ENCODE measurements at places on chromosomes 1 and 21. TPM values are rescaled to one million over a fixed set of nuclear protein-coding genes. Genes with fewer than 3 reads are reported as not detected.

CADM3 gene
- 1.1 TPM for polyA plus RNA-seq

EPHA2 gene
- polyA plus RNA-seq: 28.2 TPM

SAMD13 gene
- 8.4 TPM for polyA plus RNA-seq

DAB1 gene
- polyA plus RNA-seq: 1.2 TPM

DNA sequence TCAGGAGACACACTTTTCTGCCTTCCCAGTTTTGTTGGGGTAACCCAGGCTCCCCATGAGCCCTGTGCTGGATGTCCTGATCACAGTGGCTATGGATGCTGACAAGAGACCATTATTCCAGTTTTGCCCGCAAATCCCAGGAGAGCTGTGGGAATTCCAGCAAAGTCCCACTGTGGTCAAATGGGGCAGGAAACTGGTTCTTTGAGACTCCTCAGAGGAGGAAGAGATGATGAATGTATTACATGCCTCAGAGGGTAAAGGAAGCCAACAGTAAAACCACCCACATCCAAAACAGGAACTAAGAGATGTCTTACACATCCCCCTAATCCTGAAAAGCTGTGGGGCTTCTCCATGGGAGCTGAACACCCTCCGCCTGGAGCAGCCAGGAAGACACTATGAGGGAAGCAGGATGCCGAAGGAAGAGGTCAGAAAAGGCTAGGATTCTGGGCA, 12.8 kb upstream of the MPZL1 start:
- peaks cover 8% of the 10 kb centered on the region for H3K4me1 ChIP-seq
- no peak overlapping the region for H3K4me3 ChIP-seq
- H3K27ac ChIP-seq: no peak overlapping the region
- no peak for DNase-seq
- H3K27me3 ChIP-seq: no peaks in the 10 kb centered on the region

DNA sequence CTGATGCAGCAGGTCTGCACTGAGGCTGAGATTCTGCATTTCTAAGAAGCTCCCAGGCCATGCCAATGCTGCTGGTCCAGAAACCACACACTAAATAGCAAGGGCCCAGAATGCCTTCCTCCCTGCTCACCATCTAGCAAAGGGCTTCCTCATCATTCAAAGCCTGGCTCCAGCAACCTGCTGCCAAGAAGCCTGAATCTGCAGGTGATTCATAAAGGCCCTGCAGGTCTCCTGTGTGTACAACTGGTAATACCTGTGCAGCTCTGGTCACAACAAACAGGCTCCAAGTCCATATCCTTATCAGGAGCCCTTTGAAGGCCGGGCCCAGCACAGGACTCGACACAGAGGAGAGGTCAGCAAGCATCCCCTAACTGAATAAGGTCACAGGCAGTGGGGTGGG, 26.7 kb downstream of the GLIS1 start:
- no peak for DNase-seq
- H3K4me1 ChIP-seq: no peaks in the 10 kb centered on the region
- no peaks in the 10 kb centered on the region for H3K27me3 ChIP-seq
- no peak overlapping the region for H3K4me3 ChIP-seq
- H3K27ac ChIP-seq: no peak overlapping the region

DNA sequence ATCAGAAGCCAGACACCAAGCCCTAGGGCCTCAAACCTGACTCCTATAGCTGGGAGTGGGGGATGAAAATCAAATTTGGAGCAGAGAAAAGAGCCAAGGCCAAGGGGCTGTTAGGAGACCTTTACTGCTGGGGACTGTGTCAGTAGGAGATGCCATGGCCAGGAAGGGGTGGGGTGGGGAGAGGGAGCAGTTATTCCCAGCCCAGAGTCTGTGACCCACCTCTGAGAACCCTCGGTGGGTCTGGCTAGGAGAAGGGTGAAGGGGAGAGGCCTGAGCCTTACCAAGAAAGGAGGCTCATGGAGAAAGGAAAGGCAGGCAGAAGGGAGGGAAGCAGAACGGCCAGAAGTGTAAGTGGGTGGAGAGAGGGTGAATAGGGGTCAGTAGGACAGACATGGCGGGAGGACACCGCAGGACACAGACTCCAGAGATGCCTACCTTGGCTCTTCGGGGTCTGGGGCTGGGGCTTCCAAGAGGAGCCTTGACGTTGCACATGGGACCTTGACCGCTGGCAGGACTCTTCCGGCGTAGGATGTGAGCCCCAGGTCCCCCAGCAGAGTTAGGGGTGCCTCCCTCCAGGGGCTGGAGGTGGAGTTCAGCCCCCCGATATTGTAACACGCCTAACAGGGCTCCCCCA, 1.2 kb downstream of the ADAMTS4 start:
- H3K27ac ChIP-seq: peak overlapping the region; percentile 75
- H3K4me3 ChIP-seq: peak overlapping the region; percentile 9
- no peaks in the 10 kb centered on the region for H3K27me3 ChIP-seq

DNA sequence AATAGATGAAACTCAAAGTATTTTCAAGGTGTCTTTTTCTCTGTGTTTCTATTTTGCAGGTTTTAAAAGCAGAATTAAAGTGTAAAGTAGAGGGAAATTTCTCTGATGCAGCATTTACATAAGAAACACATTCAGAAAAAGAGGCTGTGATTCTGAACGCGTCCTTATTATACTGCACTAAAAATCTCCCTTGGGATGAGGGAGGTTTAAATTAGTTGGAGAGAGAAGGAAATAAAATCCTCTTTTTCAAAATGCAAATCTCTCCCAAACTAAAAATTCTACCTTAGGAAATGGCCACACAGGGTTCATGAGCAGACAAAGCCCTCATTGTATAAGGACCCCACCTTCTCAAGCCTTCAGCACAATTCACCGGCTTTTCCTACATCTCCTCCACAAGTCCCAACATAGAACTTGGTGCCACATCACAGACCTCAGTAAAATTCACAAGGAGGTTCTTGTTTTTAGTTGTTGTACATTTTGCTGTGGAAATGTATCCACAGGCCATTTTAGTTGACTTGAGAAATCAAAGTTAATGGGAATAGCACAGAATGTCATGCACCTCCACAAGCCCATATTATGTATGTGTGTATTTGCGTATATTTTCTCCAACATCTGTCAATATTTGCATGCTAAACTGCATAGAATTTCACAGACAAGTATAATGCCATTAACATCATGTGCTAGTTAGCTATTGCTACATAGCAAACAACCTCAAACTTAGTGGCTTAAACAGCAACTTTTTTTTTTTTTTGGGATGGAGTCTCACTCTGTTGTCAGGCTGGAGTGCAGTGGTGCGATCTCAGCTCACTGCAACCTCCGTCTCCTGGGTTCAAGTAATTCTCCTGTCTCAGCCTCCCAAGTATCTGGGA, 59.8 kb downstream of the MAB21L3 start:
- no peak for DNase-seq
- H3K27ac ChIP-seq: no peak overlapping the region
- H3K36me3 ChIP-seq: no peaks in the 10 kb centered on the region
- H3K27me3 ChIP-seq: peaks cover 10% of the 10 kb centered on the region
- H3K4me1 ChIP-seq: peaks cover 10% of the 10 kb centered on the region

DNA sequence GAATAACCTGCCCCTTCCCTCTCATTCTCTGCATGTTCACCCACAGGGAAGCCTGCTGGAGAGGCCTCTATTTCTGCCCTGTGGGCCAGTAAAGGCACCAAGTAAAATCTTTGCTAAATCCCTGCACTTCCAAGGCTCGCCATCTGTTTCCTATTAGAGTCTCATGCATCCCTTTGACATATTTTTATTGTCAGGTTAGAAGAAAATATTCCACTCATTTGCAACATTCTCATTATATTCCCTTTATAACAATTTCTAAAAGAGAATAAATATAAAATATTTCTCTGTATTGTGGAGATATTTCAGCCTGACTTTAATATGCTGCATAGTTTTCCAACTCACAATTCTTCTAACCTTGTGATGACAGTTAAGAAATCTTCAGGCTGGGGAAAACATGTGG, 340.4 kb upstream of the VAMP3 start:
- no peak for DNase-seq
- H3K4me3 ChIP-seq: no peak overlapping the region
- no peaks in the 10 kb centered on the region for H3K27me3 ChIP-seq
- H3K27ac ChIP-seq: no peak overlapping the region

DNA sequence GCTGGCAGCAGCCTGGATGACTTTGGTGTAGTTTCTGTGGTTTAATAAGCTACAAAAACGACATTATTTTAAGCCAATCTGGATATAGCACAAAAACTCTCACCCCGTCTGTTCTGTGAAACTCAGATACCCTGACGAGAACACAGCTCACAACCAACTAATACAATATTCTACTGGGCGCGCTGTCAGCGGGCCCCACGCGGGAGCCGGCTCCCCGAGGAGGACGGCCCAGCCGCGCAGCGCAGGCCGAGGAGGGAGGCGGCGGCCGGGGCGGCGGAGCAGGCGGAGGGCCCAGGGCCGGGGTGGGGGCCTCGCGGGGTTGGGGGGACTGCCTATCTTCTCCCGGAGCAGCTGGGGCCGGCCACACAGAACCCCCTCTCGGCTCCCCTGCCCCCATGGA, 87.2 kb upstream of the POU3F1 start:
- DNase-seq: no peak
- no peaks in the 10 kb centered on the region for H3K36me3 ChIP-seq
- peaks cover 25% of the 10 kb centered on the region for H3K27me3 ChIP-seq
- no peak overlapping the region for H3K4me3 ChIP-seq

DNA sequence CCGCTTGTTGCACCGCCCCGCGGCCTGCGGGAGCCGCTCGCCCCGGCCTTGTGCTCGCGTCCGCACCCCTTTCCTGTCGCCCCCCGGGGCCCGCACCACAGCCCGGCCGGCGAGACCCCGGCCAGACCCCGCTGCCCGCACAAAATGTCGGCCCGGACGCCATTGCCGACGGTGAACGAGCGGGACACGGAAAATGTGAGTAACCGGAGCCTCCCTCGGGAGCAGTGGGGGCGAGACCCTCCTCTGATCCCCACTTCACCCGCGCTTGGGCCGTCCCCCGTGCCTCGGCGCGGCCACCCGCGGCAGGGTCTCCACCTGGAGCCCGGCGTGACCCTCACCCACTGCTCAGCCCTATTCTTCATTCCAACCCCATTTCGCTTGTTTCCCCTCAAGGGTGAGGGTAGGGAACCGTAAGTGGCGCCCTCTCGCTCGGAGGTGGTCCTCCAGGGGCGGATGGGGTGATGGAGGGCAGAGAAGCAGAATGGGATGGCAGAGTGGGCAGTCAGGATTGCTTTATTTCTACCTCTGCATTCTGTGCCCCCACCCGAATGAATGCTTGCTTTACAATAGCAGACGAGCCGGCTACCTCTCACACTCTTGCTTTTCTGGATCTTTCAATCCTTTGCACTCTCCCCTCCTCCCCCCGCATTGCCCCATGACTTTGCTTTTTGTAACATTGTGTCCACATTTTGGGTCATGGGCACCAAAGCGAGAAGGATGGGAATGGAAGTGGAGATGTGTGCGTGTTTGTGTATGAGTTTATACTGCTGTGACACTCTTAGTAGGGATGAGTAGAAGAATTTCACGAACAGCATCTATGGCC, 954 bp downstream of the MARK1 start:
- H3K27ac ChIP-seq: peak overlapping the region; percentile 55
- H3K27me3 ChIP-seq: peaks cover 20% of the 10 kb centered on the region
- H3K4me1 ChIP-seq: no peaks in the 10 kb centered on the region
- peak overlapping the region; percentile 55 for H3K4me3 ChIP-seq

DNA sequence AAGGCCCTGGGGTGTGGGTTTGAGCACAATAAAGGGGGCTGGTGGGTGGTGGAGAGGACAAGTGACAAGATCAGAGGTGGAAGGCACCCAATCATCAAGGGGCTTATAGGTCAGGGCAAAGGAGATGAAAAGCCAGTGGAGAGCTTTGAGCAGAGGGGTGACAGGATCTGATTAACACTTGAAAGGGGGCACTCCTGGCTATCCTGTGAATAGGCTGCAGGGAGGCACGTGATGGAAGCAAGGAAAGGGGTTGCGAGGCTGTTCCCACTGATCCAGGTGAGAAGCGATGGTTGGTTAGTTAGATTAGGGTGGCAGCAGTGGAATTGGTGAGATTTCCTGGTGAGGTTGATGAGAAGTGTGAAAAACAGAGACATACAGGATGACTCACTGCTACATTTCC, 80.6 kb downstream of the WLS start:
- no peaks in the 10 kb centered on the region for H3K27me3 ChIP-seq
- DNase-seq: no peak
- H3K4me3 ChIP-seq: no peak overlapping the region
- H3K36me3 ChIP-seq: no peaks in the 10 kb centered on the region
- no peak overlapping the region for H3K27ac ChIP-seq

DNA sequence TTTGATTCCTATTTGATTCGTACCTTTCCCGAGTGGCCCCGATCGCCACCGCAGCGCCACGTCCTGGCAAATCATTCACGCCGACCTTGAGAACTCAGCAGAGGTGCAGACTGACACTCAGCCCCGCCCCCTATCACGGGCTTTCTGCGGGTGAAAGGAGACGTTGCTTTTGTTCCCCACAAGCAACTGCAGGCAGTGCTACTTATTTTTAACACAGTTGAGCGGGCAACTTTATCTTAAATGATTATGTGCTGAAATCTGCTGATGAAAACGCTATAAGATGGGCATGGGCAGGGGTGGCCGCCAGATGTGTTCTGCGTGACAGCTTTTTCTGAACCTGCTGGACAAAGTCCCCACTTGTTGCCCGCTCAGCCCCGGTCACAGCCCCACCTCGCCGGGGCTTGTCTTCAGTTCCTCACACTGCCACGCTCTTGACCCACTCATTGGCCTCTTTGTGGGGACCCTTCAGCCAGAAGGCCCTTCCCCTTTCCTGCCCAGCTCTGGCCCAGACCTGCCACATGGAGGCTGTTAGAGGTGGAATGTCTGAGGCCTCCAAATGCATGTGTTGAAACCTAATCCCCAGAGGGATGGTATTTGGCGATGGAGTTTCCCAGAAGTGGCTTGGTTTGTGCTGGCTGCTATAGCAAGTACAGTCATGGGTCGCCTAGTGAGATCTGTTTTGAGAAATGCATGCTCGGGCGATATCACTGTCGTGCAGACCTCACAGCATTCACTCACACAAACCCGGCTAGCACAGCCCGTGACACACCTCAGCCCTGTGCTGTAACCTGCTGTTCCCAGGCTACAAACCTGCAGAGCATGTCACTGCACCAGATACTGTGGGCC, 15.7 kb upstream of the PDXK start:
- no peaks in the 10 kb centered on the region for H3K36me3 ChIP-seq
- peaks cover 14% of the 10 kb centered on the region for H3K4me1 ChIP-seq
- H3K27me3 ChIP-seq: no peaks in the 10 kb centered on the region
- no peak overlapping the region for H3K4me3 ChIP-seq
- DNase-seq: peak; percentile 41
- H3K27ac ChIP-seq: no peak overlapping the region

GRCh38 chr1:115702959-115703358, 61.2 kb downstream of the VANGL1 start:
- no peak for DNase-seq
- H3K4me3 ChIP-seq: no peak overlapping the region
- no peaks in the 10 kb centered on the region for H3K36me3 ChIP-seq
- no peaks in the 10 kb centered on the region for H3K27me3 ChIP-seq
- no peak overlapping the region for H3K27ac ChIP-seq

Measured in left lung (tissue), 14 donors.